ENCODE measurements at places on chromosomes 5 and 9. TPM values are rescaled to one million over a fixed set of nuclear protein-coding genes. Genes with fewer than 3 reads are reported as not detected.

GRCh38 chr9:134189470-134190231 lies 25.3 kb upstream of the RNU6ATAC start:
- DNase-seq: no peak

DNA sequence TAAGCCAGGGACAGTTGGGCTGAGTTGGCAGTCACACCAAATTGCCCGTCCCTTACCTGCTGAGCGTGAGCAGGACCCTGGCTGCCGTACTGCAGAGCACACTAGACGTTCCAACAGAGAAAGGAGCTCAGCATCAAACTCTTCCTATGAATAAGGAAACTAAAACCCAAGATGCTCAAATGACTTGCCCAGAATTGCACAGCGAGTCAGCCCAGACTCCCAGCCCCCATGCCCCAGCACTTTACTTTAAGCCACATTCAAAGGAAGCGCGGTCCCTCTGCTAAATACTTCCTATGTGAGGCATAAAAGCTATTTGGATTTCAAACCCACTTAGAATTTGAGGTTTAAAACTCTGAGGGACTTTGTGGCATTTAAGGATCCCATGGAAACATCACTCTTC lies 23.9 kb downstream of the PAX5 start:
- DNase-seq: no peak

GRCh38 chr5:71955723-71956122 lies 151.6 kb upstream of the MAP1B start:
- no peak for DNase-seq

SLC34A3 gene
- not detected for total RNA-seq

HRCT1 gene
- total RNA-seq: not detected

Data from activated CD8-positive, alpha-beta memory T cell treated with anti-CD3 and anti-CD28 coated beads, Interleukin-2, amount 10 ng/mL, durations not matched to agents 7 days and 5 days (primary cell).